ENCODE measurements at places on chromosomes 1 and 21.

DNA sequence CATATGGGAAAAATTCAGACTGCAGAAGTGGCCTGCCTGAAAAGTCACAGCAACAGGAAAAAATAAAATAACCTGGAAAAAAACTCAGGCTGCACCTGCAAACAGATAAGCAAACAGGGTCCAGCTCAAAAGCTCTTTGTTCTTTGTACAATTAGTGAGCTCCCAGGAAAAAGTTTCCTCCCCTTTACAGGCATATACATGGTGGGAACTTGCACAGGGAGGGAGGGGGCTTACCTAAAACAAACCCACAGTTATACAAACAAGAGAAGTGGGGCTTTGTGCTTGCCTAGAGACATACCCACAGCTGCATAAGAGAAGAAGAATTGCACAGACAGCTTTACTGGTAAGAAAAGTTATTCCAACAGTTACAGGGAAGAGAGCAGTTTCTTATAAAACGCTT is 31.7 kb upstream of the COG2 start:
- no peak for DNase-seq

DNA sequence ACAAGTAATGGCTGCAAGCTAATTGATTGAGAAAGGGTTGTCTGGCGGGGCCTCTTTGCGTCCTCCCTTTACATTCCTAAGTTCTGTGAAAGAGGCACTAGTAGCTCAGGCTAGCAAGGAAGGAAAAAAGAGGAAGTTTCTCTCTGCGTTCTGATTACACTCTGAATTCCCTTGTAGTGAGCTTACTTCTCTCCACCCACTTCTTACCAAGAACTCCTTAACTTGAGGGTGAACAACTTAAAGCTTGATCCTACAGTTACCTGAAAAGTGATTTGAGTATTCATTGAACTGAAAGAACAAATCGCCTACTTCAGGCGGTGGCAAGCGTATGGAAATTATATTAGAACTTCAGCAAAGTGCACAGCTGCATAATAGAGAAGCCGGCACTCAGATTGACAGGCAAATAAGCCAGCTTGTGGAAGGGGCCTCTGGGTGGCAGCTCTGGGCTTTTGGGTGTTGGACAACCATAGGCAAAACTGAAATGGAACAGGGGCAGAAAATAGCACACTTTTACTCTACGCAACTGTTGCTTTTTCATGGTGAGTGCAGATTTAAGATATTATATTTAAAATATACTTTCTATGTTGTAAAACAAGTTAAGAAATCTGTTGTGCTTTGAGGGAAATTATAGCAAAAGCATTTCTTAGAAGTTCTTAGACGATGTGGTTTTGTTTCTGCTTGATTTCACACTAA is 464.5 kb downstream of the USP25 start:
- DNase-seq: peak; percentile 69

- DNase-seq: no peak
Measured at GRCh38 chr1:165434281-165434680, 10.6 kb downstream of the RXRG start.

DNA sequence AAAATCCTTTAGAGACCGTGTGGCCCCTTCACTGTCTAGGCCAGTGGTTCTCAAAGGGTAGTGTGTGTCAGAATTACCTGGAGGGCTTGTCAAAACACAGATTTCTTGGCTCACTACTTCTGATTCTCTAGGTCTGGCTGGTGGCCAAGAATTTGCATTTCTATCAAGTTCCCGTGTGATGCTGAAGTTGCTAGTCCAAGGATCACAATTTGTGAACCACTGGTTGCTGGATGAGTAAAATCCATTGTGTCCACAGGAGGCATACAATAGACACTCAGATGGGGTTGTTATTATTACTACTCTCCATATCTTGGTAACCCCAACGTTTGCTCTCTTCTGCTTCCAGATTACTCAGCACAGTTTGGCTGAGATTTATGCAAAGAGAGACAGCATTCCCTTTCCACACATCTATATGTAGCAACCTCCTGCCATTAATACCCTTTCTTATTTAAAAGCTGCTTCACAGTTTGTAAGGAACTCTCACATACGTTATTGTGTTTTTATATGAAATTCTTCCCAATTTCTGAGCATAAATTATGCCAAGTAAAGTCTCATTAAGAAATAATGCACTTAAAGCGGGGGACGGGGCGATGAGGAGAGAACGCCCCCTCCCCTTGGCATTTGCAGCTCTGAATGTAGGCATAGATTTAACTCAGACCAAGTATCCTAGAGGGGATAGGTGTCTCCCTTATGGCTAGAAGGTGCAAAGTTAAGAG is 720 bp upstream of the TMCC2 start:
- DNase-seq: no peak

GRCh38 chr1:173414136-173414535 is 63.0 kb upstream of the PRDX6 start:
- no peak for DNase-seq

DNA sequence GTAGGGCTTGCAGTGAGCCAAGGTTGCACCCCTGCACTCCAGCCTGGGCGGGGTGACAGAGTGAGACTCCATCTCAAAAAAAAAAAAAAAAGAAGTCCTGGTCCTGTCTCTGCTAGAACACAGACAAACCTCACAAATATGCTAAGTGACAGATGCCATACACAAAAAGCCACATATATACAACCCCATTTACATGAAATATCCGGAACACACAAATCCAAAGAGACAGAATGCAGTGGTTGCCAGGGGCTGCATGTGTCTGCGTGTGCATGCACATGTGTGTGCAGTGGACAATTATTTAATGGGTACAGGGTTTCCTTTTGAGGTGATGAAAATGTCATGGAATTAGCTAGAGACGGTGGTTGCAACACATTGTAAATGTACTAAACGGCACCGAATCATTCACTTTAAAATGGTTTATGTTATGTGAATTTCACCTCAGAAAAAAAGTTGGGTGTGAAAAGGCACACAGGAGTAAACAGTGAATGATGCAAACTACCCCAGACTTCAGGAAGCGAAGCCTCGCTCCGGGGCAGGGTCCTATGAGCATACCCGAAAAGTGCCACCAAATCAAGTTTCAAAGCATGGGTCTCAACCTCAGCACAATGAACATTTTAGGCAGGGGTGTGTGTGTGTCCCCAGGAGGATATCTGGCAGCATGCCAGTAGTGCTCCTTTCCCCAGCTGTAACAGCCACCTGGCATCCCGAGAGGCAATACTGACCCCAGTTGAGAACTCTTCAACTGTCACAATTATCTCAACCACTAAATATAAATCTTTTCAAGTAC is 48.3 kb downstream of the GNB1 start:
- DNase-seq: no peak

DNA sequence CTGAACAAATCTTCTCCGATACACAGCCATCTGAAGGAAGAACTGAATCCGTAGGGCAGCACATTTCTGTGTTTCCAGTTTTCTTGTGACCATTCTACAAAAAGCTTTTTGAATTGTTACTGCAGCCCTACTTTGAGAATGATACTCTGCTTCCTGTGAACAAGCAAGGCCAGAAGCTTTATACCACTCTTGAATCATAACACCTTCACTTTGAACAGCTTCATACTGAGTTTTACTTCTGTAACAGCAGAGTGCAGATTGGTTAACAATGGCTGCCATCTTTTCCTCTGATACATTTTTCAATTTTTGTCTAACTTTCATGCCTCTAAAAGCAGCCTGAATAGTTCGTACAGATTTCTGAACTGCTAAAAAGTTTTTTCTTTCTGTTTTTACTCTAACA is 33.6 kb upstream of the F13B start:
- DNase-seq: no peak

- no peak for DNase-seq
Measured at GRCh38 chr1:11198851-11199594, 9.9 kb downstream of the ANGPTL7 start.

DNA sequence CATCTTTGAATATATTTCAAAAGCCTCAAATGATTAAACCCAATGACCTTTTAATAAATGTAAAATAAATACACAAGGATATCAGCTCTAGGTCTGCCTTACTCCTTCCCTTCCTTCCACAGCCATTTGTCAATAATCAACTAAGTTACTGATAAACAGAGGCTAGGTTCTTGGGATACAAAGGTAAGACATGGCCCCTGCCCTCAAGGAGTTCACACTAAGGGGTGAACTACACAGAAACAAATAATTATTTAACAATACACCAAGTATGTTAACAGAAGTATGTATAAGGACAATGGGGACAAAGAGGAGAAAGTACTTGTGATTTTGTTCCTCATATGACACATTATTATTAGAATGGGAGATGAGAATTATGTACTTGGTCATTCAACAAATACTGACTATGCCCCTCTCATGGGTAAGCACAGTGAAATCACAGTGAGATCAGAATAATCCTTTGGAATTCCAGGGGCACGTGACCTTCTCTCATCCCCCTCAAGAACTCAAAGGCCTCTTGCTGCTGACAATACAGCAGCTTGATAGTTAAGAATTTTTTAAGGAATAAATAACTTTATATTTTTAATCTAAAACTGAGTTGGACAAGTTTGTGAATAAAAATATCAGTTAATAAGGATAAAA is 40.2 kb downstream of the ATP1B1 start:
- DNase-seq: no peak

DNA sequence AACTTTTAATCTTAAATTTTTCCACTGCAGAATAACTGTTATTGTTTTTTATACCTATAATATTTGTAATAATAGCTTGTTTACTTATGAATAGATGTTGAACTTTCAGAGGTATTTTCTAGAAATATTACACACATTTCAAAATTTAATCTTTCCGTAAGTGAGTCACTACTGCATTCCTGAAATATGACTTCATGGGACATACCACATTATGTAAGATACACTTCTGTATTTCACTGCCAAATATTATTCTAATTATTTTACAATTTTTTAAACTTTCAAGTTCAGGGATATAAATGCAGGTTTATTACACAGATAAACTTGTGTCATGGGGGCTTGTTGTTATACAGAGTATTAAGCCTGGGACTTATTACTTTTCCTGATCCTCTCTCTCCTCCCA is 2220.5 kb downstream of the NCAM2 start:
- no peak for DNase-seq

- DNase-seq: no peak
Measured at GRCh38 chr1:110159168-110159567, 8.9 kb downstream of the SLC6A17 start.

DNA sequence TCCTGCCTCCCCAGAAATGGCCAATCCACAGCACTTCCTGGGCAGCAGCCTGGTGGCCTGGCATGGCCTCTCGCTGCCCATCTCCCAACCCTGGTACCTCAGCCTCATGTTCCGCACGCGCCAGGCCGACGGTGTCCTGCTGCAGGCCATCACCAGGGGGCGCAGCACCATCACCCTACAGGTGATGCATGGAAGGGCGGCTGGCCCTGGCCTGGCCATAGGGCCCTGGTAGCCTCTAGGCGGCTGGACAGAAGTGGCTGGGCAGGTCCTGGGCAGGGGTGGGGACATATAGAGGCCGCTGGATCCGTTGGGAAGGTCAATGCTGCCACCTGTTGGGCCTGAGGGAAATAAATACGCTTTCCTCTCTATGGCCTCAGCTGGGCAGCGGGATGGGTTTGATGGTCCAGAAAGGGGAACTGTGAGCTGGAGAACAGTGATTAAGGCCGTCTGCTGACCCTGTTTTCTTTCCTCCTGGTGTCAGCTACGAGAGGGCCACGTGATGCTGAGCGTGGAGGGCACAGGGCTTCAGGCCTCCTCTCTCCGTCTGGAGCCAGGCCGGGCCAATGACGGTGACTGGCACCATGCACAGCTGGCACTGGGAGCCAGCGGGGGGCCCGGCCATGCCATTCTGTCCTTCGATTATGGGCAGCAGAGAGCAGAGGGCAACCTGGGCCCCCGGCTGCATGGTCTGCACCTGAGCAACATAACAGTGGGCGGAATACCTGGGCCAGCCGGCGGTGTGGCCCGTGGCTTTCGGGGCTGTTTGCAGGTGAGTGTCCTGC is 14.4 kb downstream of the CELSR2 start:
- DNase-seq: peak; percentile 60

DNA sequence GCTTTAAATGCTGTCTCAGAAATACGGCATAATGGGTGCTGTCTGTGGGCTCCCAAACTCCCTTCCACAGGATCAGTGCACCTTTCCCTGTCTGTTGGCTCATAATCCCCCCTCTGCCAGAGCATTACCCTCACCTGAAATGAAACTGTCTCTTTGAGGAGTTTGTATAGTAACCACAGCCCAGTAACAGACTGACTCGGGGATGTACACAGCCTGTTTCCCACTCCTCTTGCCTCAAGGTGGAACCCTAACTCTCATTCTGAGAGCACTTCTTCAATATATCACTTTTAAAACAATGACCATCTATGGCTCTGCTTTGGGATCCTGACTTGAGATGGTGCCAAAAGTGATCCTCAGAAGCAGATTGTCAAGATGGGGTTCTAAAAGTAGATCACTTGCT is 332.5 kb downstream of the AMY1C start:
- no peak for DNase-seq

DNA sequence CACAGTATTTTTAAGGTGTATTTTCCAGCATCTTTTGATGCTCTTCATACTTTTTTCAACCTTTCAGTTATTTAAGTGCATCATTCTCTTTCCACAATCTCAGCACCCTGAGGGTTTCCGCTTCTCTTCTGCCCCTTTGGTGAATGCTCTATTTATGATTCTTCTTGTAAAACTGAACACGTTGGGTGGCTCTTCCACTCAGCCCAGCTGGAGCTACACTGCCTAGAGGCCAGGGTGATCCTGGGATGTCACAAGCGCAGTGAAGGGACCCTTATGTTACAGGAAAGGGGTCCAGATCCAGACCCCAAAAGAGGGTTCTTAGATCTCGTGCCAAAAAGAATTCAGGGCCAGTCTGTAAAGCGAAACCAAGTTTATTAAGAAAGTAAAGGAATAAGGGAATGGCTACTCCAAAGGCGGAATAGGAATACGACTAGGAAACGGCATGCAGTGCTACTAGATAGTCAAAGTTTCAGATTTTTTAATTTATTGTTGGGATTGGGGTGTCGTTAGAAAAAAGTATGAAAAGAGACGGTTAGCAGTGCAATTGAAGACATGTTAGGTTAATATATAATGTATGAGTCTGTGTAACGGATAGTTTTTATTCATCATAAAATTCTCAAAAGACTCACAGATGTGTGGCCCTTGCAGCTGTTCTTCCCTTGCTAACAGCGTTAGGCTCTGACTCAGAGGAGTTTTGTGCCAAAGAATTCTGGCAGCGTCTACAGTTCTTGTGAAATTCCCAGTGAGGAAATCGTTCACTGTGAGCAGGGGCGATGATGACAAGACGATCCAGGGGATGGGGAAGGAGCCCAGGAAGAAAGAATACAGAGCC is 14.4 kb upstream of the ERVH48-1 start:
- DNase-seq: no peak

DNA sequence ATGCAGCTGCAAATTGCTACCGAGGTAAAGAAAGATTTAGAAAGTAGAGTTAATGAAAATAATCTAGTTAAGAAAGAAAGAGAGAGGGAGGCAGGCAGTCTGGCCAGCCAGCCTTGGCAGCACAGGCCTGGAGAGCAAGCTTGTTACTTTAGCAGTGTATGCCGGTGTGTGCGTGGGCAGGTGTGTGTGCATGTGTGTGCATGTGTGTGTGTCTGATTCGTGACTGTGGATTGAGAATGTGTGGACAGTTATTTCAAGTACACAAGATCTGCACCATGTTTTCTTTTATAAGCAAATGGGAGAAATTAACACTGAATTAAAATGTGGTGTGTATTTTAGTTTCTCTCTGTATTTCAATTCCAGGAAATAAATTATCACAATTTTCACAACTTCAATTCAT is 211.6 kb downstream of the DSCAM start:
- no peak for DNase-seq

- no peak for DNase-seq
Measured at GRCh38 chr1:222454782-222455181, 93.1 kb downstream of the HHIPL2 start.

Measured in CMK (cell line).